Spleen (tissue), 13 donors: ENCODE measurements at places on chromosomes 6 and 20. TPM values are rescaled to one million over a fixed set of nuclear protein-coding genes. Genes with fewer than 3 reads are reported as not detected.

LAMA2 gene
- 24.1 TPM for total RNA-seq

TNNC2 gene
- not detected for total RNA-seq

ZNF341 gene
- total RNA-seq = 4.3 TPM

GFOD1 gene
- total RNA-seq = 45.8 TPM

MDC1 gene
- 39.0 TPM for total RNA-seq

SOX4 gene
- total RNA-seq = 6.9 TPM

RRAGD gene
- 18.5 TPM for total RNA-seq

GSTA2 gene
- not detected for total RNA-seq

WFDC5 gene
- total RNA-seq = not detected

RAB22A gene
- 15.2 TPM for total RNA-seq

HLA-DRA gene
- 1,509 TPM for total RNA-seq

SAMD10 gene
- total RNA-seq = 6.0 TPM

SLC12A5 gene
- 3.7 TPM for total RNA-seq

ZNF512B gene
- 19.4 TPM for total RNA-seq

TSPYL1 gene
- total RNA-seq = 97.7 TPM

AGPAT4 gene
- 8.0 TPM for total RNA-seq

GUCA1A gene
- not detected for total RNA-seq

C6orf136 gene
- total RNA-seq = 16.6 TPM

BFSP1 gene
- 0.13 TPM for total RNA-seq

SSTR4 gene
- total RNA-seq = not detected

GRIK2 gene
- 1.7 TPM for total RNA-seq

AKAP12 gene
- total RNA-seq = 38.0 TPM

SESN1 gene
- total RNA-seq = 115 TPM

MUC22 gene
- total RNA-seq = not detected
